LHCN-M2 (cell line): ENCODE measurements at places on chromosomes 2 and 18. TPM values are rescaled to one million over a fixed set of nuclear protein-coding genes. Genes with fewer than 3 reads are reported as not detected.

- peak; percentile 83 for DNase-seq
Measured at GRCh38 chr2:160368988-160369930, 124.3 kb downstream of the RBMS1 start.

DNA sequence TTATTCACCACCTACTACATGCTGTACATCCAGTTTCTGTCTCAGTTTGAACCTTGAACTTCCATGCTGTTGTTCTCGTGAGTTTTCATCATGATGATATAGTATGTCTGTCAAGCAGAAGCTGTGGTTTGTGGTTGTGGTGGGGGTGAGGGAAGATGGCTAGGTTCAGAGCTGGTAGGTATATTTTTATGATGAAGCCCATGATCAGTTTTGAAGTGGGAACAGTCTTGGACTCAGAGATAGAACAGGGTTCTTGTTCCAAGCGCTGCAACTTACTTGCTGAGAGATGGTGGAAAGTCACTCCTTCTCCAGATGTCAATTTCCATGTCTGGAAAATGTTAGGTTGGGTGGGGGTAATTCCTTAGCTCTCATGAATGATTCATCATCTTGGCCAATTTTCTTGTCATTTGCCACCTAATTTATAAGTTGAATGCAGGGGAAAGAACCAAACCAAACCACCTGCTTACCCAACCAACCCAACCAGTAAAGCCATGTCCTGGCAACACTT, 21.6 kb downstream of the PMAIP1 start:
- no peak for DNase-seq

- peak; percentile 43 for DNase-seq
Measured at GRCh38 chr2:232817756-232818155, 41.4 kb upstream of the KCNJ13 start.

GRCh38 chr2:135532581-135532980, 1.3 kb downstream of the R3HDM1 start:
- peak; percentile 20 for DNase-seq

DNA sequence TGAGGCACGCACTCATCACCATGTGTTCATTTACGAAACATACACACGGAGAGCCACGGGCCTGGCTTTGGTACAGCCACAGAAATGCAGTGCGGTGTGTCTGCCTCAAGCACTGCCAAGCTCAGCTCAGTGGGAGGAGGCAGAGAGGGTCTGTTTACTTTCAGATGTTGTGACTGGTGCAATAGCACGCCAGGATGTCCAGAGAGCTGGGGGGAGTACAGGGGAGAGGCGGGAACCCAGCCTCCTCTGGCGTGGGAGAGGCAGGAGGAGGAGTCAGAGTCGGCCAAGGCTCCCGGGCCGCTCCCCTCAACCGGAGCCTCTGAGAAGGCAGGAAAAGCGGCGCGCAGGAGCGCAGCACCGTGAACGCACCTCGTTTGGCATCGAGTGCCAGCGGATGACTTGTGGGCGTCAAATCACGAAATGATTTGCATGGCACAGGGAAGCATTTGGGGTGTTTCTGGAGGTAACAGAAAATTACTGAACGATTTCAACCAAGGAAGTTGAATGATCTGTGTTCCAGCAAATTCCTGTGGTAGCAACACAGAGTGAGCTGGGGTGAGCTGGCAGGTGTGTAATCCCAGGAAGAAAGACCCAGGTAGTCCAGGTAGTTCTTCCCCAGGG, 143.0 kb downstream of the ZNF516 start:
- peak; percentile 31 for DNase-seq

DNA sequence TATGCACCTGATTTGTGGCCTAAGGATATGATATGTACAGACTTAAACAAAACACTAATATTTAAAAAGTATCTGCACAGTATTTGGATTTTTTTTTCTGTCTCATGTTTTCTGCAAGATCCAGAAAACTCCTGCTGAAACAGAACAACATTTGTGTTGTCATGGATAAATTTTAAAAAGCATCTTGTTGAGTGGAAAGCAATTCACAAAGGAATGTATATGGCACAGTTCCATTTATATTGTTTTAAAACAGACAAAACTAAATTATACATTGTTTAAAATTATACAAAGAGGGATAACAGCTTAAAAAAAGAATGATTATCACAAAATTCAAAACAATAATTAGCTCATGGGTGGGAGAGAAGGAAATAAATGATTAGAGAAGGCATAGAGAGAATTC, 193.5 kb downstream of the PPP1R1C start:
- no peak for DNase-seq

MAP3K19 gene
- total RNA-seq = not detected in 2 replicates

TNFAIP6 gene
- total RNA-seq = 20.3 and 21.3 TPM in 2 replicates
